ENCODE measurements at places on chromosomes 5 and 9. TPM values are rescaled to one million over a fixed set of nuclear protein-coding genes. Genes with fewer than 3 reads are reported as not detected.

Gene FGD3
- not detected for total RNA-seq

Gene CER1
- total RNA-seq = not detected

Gene F2RL1
- total RNA-seq = 59.5 TPM

Gene FOXD4
- total RNA-seq = 1.2 TPM

Gene DCANP1
- total RNA-seq = not detected

Gene DOLK
- total RNA-seq = 28.3 TPM

Gene SYK
- 0.99 TPM for total RNA-seq

Gene FBN2
- 8.8 TPM for total RNA-seq

Gene MYMK
- not detected for total RNA-seq

Gene PTGES
- total RNA-seq = 14.2 TPM

GRCh38 chr5:2908086-2908485 lies 156.6 kb upstream of the IRX2 start:
- DNase-seq = no peak

DNA sequence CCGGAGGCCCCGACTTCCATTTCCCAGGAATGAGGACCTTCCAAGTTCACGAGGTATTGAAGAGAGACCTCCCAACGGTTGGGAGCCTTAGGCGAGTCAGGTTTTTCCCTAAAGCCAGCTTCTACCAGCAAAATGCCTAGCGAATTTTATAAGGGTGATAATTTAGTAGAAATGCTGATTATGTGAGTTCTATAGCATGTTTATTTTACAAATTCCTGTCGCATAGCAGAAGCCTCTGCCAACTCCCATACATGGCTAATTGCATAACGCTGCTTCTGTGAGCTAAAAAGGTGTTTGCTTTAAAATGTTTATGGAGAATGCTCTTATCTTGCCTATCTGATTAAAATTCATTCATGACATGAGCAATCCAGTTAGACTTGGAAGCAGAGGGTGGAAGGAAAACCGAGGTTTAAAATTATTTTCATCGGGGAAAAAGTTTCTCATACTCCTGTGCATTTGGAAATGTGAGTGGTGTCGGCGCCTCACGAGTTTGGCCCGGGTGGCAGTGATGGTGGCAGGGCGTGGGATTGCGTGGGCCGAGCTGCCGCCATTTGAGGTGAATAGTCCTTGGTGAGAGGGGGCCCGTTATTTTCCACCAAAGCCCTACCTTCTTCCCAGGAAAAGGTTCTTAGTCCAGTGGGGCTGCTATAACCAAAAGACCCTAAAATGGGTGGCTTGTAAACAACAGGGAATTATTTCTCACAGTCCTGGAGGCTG lies 104.4 kb upstream of the FCN2 start:
- peak; percentile 60 for DNase-seq

DNA sequence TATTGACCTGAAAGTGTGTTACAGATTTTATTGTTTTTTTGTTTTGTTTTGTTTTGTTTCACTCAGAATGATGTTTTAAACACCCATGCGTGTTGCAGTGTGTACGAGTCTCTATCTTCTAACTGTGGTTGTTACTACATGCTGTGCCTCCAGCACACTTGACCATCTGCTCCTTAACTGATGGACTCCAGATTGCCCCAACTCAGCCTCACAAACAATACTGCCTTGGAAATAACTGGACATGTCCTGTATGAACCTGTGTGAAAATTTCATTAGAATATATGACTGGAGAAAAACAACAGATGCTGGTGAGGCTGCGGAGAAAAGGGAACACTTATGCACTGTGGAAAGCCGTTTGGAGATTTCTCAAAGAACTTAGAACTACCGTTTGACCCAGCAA lies 68.7 kb upstream of the HAND1 start:
- no peak for DNase-seq

DNA sequence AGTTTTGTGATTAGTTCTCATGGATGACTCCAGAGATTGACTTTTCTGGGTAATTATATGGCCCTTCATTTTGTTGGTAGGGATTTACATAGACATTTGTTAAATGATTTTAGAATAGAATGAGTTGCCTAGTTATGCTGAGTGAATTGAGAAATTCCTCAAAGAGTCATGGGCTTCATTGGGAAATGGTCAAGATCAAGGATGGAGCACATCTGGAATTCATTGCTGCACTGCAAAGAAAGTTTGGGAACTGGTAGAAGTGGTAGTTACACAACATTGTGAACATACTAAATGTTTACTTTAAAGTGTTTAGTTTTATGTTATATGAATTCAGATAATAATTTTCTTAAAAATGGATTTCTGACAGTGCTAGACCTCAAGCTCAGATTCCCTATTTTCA lies 46.5 kb downstream of the PIP5K1B start:
- no peak for DNase-seq

- DNase-seq = no peak
Measured at GRCh38 chr5:176730815-176731475, 79.4 kb upstream of the UNC5A start.

DNA sequence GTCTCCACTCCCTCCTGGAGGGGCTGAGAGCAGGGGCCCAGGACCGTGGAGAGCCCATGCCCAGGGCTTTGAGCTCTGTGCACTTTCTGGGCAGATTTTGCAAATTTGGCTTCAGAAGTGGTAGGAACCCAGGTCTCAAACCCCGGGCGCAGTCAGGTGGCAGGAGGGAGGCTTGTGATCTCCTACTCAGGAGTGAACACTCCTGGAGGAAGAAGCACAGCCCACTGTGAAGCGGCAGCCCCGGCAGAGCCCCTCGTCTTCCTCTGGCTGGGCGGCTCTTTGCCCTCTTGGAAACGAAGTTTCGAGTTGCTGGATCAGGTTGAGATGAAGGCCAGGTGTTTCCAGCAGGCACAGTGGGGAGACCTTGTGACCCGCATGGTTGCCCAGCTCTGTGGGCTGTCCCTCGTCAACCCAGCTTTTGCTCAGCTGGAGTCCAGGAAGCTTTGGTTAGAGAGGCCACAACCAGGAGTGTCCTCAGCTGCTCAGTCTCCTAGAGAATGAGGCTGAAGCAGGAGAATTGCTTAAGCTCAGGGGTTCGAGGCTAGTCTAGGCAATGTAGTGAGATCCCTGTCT lies 48.5 kb downstream of the WNK2 start:
- DNase-seq = no peak

GRCh38 chr5:3209918-3210317 lies 385.7 kb upstream of the IRX1 start:
- no peak for DNase-seq

- DNase-seq = peak; percentile 51
Measured at GRCh38 chr9:37582548-37583157, 6.5 kb upstream of the FBXO10 start.

GRCh38 chr9:82170866-82171265 lies 182.3 kb downstream of the SPATA31D1 start:
- peak; percentile 10 for DNase-seq

GRCh38 chr5:78157001-78157400 lies 137.5 kb downstream of the AP3B1 start:
- peak; percentile 14 for DNase-seq

DNA sequence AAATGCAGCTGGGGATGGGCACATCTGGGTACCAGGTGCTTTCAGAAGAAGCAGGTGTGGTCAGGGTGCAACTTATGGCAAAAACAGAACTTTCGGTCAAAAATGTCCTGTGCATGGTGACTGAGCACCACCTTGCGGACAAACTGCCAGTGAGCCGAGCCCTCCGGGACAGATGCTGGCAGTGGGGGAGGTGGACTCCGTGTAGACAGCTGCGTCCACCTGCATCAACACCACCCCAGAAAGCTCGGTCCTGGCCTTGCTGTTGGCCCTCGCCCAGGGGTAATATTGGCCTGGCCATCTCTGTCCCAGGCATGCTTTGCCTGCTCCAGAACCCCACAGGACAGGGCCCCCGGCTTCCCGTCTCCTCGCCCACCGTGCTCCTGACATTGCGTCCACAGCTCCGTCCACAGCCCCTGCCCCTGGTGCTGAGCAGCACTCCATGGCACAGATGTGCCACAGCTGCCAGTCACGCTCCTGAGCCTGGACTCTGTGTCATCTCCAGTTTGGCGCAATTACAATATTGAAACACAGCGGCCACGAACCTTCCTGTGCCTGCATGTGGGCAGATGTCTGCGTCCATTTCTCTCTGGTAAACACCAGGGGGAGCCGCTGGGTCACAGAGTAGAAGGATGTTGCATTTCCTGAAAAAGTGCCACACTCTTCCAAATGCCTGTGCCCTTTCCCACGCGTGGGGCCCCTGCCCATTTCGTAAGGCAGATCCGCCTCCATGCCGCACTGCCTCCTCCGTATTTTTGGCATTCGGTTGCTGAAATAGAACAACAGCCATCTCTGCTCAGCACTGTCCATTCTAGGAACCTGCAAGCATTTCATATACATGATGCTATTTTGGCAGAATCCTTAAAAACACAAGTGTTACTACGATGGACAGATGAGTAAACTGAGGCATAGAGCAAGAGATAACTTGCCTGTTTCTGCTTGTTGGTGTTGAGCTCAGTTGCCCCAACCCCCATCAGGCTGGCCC lies 33.4 kb upstream of the SLC6A19 start:
- peak; percentile 87 for DNase-seq

DNA sequence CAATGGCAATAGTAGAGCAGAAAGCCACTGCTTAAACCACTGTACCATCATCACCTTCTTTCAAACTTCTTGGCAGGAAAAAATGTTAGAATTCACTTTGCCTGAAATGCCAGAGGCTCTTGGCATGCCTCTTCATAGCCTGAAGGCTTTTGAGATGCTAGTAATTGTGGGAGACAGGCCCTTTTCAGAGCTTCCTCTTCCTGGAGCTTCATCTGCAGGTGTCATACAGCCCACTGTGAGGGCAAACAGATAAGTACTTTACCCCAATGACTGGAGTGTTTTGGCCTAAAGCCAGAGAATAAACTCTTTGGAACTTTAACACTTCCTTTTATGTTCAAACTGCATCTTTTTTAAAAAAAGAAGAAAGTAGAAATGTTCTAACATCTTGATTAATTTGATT lies 81.3 kb upstream of the TMEM171 start:
- no peak for DNase-seq

GRCh38 chr9:136603216-136603615 lies 57.4 kb upstream of the NOTCH1 start:
- DNase-seq = no peak

GRCh38 chr9:121194730-121195129 lies 6.9 kb downstream of the RAB14 start:
- no peak for DNase-seq

- DNase-seq = no peak
Measured at GRCh38 chr9:130352081-130352480, 86.5 kb downstream of the HMCN2 start.

DNA sequence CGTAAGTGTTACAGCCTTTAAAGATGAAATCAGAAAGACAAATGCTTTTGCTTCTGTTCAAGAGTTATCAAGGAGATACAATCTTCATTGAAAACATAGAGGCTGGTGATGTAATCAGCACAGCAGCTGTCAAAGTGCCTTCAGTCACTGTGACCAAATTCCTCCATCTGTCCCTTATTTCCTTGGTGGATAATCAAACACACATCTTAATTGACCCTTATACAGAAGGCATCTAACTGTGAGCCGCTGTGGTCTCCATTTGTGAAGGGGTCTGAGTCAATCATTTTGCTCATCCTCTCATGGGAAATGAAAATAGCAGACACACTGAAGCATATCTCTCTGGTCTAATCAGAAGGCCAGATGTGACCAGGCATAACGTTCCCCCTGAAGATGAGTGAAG lies 130.1 kb upstream of the TLR4 start:
- DNase-seq = no peak

GRCh38 chr9:130054325-130054786 lies 650 bp downstream of the GPR107 start:
- DNase-seq = no peak

DNA sequence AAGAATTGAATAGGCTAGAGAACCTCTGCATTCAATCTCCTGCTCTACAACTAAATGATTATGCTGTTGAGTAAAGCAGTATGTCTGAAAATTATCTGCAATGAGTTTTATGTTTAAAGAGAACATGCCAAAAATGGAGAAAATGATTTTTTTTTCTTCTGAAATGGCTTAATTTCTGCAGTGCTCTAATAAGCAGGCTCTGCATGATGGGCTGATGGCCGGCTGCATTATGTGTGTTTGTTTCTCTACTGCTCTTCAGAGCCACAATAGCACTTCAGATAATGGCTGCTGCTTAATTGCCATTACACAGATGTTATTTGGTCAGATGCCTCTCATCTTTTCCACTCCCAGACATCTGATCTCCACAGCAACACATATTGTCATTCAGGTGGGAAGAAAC lies 286.4 kb upstream of the DMAC1 start:
- DNase-seq = no peak

GRCh38 chr5:28390341-28390740 lies 1352.0 kb upstream of the CDH9 start:
- no peak for DNase-seq

DNA sequence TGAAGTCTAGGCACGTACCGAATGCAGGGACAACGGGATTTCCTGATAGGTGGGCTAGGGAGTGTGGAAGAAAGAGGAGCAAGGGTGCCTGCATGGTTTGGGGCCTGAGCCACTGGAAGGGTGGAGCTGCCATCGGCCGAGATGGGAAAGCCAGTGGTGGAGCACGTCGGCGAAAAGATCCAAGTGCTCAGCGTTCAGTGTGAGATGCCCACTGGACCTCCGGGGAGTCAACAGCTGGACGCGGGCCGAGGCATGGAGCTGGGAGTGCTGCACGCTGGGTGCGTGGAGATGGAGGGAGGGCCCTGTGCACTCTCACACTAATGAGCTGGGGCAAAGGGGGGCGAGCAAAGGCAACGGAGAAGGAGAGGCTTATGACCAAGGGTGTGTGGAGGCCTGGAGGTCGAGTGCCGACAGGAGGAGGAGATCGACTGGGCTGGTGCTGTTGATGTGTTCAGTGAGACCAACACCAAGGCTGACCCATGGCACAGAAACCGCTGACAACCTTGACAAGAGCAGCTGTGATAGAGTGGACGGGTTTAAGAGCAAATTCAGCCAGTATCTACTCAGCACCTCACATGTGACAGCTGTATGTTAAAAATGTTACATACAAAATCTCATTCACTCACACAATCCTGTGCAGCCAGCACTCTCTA lies 85.7 kb downstream of the STK10 start:
- DNase-seq = no peak

- DNase-seq = no peak
Measured at GRCh38 chr5:96651948-96652753, 10.0 kb upstream of the CAST start.

Data from H4 (cell line).